ENCODE measurements at places on chromosomes 5 and 9.

GRCh38 chr5:52859628-52860027, 71.9 kb downstream of the ITGA1 start:
- DNase-seq = no peak

GRCh38 chr5:172683264-172683644, 42.2 kb downstream of the NEURL1B start:
- no peak for DNase-seq

- no peak for DNase-seq
Measured at GRCh38 chr9:38234479-38235170, 157.9 kb upstream of the ALDH1B1 start.

DNA sequence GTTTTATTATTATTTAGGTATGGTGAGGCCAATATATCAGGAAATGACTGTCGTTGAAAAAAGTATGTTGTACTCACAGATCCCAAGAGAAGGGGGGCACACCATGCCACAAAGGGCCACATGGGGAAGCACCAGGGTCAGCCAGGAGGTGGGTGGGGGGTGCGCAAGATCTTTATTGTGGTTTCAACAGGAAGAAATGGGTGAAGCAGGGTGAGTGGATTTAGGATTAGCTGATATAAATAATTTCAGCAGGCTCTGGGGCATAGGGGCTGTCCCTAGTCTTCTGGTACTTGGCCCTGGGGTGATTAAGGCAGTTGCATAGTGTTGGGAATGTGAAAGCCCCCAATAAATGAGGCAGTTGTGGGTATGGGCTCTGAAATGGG, 8.6 kb downstream of the PDCD1LG2 start:
- no peak for DNase-seq

DNA sequence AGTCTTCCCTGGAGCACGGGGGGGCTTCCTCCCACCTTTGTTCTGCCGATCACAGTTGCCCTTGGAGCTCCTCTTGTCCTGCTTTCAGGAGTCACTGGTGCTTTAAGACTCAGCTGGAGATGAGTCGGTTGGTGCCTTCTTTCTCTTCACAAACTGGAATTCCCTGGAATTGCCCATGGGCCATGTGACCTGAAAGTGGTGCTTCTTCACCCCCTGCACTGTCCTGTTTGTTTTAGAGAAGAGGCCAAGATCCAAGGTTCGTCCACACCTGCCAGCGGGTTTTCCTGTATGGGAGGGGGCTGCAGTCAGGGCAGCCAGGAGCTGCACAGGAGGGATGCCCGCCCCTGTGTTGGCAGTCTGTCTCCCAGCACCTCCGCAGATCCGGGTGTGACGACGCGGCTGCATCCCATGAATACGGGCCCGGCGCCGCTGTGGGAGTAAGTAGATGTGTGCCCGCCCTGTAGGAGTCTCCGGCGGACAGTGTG, 9.5 kb upstream of the MRPS2 start:
- DNase-seq = no peak

- no peak for DNase-seq
Measured at GRCh38 chr5:139387611-139388197, 2.0 kb downstream of the MZB1 start.

DNA sequence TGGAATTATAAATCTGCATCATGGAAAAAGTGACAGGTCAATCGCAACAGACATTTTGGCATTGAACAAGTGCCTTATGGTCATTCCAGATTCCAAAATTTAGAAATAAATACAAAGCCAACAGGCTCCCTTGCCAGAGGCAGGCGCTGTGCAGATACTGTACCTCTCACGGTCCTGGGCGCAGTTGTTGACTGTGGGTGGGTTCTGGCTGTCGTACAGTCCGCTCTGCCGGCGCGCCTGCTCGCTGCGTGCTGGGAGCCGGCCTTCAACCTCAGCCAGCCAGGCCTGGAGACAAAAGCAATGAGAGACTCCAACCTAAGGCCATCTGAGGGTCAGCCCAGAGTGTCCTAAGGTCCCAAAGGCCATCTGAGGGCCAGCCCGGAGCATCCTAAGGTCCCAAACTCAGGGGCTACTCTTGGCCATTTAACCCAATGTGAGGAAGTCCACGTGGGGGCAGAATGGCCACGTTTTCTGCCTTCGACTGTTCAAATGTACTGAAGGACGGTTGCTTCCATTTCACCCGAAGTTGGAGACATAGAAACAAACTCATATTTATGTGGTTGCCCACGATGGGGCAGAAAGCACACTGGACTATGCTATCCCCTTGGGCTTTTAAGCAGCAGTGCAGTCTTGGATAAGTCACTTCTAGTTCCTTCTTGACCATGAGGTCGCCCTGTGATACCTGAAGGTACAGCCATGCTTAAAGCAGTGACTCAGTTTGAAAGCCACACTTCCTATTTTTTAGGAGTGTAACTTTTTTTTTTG, 65.2 kb downstream of the USP20 start:
- no peak for DNase-seq

GRCh38 chr5:65142016-65142415, 339.7 kb downstream of the ADAMTS6 start:
- no peak for DNase-seq

DNA sequence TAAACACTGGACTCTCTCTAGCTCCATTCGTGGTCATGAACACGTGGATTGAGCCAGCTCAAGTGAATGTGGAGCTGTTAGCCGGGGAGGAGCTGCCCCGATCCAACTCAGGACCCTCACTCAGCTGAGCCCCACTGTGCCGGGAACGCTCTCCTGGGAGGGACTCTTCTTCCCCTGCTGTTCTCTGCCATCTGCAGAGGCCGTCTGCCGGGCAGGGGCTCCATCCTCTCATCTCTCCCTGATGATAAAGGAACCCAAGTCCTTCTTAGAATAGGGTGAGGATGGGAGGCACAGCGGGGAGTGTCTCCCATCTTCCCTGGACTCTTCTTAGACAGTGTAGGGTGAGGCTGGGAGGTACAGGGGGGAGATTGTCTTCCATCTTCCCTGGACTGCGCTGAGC, 120.5 kb upstream of the IRX4 start:
- no peak for DNase-seq

DNA sequence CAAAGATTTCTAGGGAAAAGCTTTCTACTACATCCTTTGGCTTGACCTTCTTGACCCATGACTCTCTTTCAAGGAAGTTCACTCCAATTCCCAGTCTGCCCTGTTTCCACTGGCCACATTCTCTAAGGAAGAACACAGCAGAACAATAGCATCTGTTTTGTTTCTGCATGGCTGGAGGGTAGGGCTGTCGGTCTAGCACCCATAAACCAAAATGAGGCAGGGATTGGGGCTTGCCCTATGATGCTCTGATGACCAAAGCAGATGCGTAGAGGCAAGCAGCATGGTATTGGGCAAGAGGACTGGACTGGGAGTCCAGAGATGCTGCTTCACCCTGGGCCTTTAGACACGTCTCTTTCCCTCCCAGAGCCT, 24.1 kb downstream of the GOLGA2 start:
- no peak for DNase-seq

- no peak for DNase-seq
Measured at GRCh38 chr9:79489261-79490000, 82.3 kb upstream of the TLE4 start.
